Hematopoietic multipotent progenitor cell treated with erythropoietin and hydrocortisone succinate and interleukin-3 and kit ligand, for 6 days (in vitro differentiated cells): ENCODE measurements at places on chromosomes 7 and 10.

DNA sequence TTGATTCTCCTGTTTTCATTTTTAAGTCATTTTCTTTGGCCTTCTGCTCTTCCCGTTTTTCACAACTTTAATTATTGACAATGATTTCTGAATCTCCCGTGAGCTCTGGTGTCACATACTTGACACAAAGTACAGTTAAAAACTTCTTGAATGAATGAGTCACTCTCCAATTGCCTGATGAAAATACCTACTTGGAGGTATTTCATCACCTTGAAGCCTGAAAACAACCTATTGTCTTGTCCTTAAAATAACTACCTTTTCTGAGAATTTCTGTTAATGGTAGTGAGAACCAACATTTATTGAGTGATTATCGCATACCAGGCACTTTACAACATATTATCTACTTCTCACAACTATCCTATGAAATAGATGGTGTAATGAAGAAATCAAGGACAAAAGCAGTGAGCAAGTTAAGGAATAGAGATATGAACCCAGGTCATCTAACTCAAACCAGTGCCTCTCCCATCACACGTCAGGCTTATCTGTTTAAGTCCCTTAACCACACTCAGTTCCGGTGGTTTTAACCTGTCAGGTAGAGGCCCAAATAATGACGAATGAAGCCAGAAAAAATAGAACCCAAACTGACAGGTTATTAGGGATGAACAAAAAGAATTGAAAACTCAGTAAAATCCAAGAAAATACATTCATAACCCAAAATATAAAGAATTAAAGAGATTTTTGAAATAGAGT, 11.6 kb downstream of the BET1 start:
- DNase-seq, result no peak

- DNase-seq, result no peak
Observed at GRCh38 chr7:30165590-30165989, 30.8 kb downstream of the MTURN start.

DNA sequence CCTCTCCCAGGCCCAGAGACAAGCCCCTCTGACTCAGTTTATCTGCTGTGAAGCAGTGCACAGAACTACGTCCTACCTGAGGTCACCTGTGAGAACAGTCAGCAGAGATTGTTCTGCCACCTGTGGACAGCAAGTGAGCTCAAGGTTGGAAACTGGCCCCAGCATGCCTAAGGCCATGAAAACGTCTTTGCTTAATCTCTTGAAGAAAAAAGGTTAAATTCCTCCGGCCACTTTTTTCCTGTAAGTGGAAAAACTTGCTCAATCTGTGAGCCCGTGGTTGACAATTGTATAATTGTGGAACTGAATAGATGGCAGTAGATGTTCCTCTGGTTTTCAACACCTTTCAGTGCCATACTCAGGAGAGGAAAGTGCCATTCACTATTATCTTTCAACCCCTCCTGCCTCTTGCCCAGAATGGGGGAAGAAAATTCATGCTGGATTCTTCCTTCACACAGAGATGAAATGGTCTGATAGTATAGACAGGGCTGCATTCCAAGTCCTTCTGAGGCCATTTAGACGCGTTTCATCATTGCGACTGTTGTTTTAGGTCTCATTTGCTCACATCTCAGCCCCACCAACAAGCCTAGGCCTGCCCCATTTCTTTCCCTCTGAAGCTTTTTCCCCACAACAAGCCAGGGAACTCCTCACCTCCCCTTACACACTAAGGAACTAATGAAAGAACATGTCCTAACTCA, 292.9 kb downstream of the FZD1 start:
- DNase-seq, result no peak

GRCh38 chr7:111558991-111559390, 3.3 kb downstream of the IMMP2L start:
- DNase-seq, result peak; percentile 7

DNA sequence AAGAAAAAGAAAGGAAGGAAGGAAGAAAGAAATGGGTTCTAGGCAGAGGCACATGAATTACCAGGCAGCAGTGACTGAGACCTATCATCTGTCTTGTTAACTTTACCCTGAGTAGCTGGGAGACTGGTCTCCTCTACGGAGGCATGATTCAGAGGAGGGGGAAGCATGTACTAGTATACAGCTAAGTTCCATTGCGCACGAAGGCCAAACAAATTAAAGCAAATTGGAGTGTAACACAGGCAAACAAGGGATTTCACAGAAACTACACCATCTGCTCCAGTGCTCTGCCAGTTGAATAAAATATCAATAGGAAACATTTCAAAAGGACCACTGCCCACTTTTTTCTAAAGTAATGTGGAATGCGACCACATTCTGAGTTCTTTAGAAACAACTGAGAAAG, 65.9 kb upstream of the RSU1 start:
- no peak for DNase-seq

DNA sequence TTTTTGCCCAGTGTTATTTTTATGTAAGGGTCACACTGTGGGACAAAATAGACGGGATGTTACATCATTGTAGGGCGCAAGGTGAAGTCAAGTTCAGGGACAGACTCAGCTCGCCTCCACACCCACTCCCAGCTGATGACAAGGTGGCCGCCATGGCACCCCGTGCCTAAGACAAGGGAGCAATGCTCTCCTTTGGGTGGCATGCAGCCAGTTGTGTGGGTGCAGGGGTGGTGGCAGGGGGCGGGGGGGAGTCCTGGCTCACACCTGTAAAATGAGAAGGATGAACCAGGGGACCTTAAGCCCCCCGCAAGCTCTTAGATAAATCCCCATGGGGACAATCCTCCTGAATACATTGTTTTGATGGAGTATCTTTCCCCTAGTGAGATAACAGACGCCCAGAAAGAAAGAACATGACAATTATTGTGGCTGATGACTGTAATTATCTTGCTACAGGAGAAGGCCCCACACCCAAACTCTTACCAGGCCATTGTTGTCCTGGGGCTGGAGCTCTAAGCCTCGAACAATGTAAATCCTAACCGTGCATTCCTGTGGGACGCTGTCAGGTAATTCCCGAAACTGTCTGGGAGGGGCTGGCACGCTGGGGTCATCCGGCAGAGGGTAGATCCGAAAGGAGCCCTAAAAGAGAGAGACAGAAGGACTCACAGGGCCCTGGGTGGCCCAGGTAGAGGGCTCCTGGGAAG, 148.7 kb downstream of the MYOF start:
- no peak for DNase-seq

GRCh38 chr10:87079106-87079836, 15.4 kb downstream of the GLUD1 start:
- no peak for DNase-seq

- DNase-seq, result no peak
Observed at GRCh38 chr10:6242089-6242488, 39.4 kb downstream of the PFKFB3 start.

DNA sequence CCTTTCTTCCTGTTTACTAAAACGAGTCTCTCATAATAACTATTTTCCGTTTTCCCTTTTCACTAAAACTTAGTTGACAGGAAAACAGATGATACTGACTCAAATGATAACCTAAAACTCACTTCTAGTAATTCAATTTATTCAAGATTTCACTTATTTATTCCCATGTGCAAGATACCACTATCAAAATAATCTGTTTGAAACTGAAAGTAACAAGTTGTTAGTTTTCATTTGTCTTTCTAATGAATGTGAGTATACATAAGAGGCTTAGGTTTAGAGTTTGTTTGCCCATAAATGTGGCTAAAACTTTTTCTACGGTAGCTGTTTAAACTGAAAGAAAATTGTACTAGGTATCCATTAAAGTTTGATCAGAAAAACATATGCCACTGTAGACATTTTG, 314.9 kb upstream of the STEAP1 start:
- DNase-seq, result no peak

DNA sequence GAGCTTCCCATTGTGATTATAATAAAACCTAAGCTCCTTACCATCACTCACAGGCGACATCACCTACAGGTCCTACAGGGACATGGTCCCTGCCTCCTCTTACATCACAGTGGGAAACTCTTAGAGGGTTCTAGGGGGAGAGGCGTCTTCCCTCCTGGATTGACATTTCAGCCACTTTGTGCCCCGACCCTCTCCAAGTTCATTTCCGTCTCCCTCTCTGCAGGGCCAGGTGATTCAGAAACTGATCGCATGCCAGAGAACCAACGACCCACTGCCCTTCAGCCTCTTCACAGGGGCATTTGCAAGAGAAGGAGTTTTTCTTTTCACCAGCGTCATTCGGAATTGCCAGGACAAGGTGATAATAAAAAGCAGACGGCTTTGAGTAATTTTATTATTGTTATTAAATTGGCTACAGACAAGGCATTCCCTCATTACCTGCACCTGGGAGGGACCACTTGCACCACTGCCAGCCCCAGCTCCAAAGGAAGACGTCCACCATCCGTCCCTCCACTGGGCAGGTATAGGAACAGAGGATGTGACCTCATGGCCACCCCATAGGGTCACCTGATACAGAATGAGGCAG, 85.8 kb upstream of the CUX1 start:
- DNase-seq, result no peak

GRCh38 chr7:85593355-85593754, 406.5 kb upstream of the SEMA3D start:
- no peak for DNase-seq

- DNase-seq, result no peak
Observed at GRCh38 chr7:139737221-139738100, 40.3 kb downstream of the HIPK2 start.

GRCh38 chr10:117002206-117002605, 2.8 kb downstream of the SHTN1 start:
- DNase-seq, result no peak

DNA sequence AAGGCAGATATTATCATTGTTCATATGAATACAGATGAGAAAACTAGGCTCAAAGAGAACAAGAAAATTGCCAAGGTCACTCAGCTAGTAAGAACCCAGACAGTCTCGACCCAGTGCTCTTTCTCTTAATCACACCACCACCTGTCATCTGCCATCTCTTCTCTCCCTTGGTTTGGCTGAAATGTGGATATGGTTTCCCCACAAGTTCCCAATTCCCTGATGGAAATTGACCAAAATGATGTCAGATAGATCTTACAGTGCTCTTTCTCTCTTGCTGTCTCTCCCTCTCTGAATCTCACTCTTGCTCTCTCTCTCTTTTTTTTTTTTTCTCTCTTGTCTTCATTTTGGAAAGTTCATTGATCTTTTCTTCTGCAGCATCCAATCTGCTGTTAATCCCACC, 9.1 kb downstream of the C10orf90 start:
- no peak for DNase-seq

DNA sequence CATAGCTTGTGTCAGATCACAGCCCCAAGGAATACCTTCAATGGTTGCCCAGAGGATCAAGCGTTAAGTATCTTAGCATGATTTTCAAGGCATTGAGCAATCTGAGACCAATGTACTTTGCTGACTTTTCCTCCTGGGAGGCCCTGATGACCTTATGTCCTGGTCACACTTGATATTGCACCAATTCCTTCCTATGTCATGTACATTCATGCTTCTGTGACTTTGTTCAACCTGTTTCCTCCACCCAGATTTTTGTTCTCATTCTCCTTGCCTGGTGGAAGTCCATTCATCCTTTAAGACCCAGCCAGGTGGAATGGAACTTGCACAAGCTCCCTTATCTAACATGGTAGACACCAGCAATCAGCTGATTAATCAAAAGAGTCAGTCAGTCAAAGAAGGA, 160.8 kb downstream of the PFKFB3 start:
- DNase-seq, result no peak

DNA sequence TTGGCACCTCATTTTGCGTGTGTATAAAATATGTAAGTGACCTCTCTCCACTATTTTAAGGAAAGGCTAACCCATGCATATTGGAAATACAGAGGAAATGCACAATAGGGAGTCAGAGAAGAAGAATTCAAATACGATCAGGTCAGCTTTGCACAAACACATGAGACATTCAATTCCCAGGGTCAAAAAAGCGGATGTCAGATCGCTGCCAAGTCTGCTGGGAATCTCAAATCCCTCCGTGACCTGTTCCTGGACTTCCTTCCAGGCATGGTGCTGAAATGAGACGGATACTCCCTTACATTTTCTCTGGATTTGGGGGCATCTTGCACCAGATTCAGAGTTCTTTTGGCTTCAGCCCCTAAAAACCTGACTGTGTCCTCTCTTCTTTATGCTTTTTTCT, 91.9 kb upstream of the PRKCQ start:
- DNase-seq, result no peak

- peak; percentile 24 for DNase-seq
Observed at GRCh38 chr7:143499246-143499645, 21.6 kb downstream of the TAS2R41 start.

- peak; percentile 73 for DNase-seq
Observed at GRCh38 chr10:22742678-22743077, 28.3 kb upstream of the PIP4K2A start.

DNA sequence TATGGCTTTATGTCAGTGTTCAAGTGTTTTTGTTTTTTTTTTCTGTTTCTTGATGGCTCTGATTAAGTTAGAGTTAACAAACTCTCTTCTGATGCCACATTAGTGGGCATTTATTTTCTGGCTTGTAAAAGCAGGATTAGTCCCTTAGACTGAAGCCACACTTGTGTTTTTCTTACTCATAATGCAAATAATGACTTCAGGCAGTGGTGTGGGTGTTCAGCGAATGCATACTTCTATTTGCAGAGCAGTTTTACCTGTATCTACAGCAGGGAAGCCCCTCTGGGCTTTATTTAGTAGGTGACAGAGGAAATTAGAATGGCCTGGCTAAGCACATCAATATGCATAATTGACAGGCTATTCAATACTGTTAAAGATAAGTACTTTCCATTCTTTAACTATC, 79.9 kb downstream of the CNNM2 start:
- DNase-seq, result no peak

DNA sequence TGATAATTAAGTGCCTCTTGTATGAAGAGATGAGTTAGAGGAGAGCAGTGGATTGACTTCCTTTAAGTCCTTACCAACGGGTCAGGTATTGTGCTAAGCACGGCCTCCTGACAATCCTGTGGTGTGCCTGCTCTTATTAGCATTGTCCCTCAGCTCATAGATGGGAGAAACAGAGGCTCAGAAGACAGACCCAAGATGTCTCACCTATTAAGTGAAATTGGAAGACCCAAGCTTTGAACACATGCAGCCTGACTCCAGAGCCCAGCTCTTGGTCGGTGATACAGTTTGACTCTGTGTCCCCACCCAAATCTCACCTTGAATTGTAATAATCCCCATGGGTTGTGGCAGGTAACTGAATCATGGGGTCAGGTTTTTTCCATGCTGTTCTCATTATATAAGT, 53.8 kb downstream of the CCDC3 start:
- DNase-seq, result no peak
